ENCODE measurements at places on chromosomes 12 and 14. TPM values are rescaled to one million over a fixed set of nuclear protein-coding genes. Genes with fewer than 3 reads are reported as not detected.

The COCH gene
- total RNA-seq: 0.45 TPM

The CEP290 gene
- 12.8 TPM for total RNA-seq

The EML5 gene
- 6.2 TPM for total RNA-seq

The CD4 gene
- total RNA-seq: 290 TPM

The TROAP gene
- 57.7 TPM for total RNA-seq

The TAC3 gene
- total RNA-seq: not detected

The GPRC5D gene
- total RNA-seq: not detected

The GALNT16 gene
- total RNA-seq: not detected

The TGM1 gene
- total RNA-seq: 4.5 TPM

The IAPP gene
- total RNA-seq: not detected

The KRT2 gene
- not detected for total RNA-seq

The WSCD2 gene
- not detected for total RNA-seq

The ANG gene
- total RNA-seq: 1.1 TPM

The EMP1 gene
- 57.3 TPM for total RNA-seq

The MAP3K9 gene
- total RNA-seq: 5.9 TPM

The IGF1 gene
- not detected for total RNA-seq

The CAPZA3 gene
- total RNA-seq: not detected

The FGF23 gene
- not detected for total RNA-seq

The AQP6 gene
- not detected for total RNA-seq

The CD27 gene
- 39.3 TPM for total RNA-seq

The SLC2A14 gene
- 8.9 TPM for total RNA-seq

The SLIRP gene
- total RNA-seq: 138 TPM

The LUM gene
- not detected for total RNA-seq

The CLEC4A gene
- 1.2 TPM for total RNA-seq

The RNF41 gene
- 31.2 TPM for total RNA-seq

The NRXN3 gene
- not detected for total RNA-seq

The PRB4 gene
- not detected for total RNA-seq

The HOXC9 gene
- total RNA-seq: not detected

The E2F7 gene
- 5.8 TPM for total RNA-seq

The LTBP2 gene
- total RNA-seq: 0.10 TPM

The STXBP6 gene
- not detected for total RNA-seq

The SLC17A8 gene
- not detected for total RNA-seq

The RALGAPA1 gene
- total RNA-seq: 23.0 TPM

The PRICKLE1 gene
- total RNA-seq: not detected

The DYRK2 gene
- 24.2 TPM for total RNA-seq

The RTL1 gene
- total RNA-seq: not detected

The C12orf50 gene
- not detected for total RNA-seq

The SLC38A4 gene
- total RNA-seq: not detected

The P2RX7 gene
- total RNA-seq: 11.3 TPM

The KRT82 gene
- not detected for total RNA-seq
